CD14-positive monocyte (primary cell): ENCODE measurements at places on chromosomes 3 and 15.
A peak's percentile ranks its signal among the peaks of the same experiment; 100 is the strongest.

- DNase-seq: no peak
These were observed 189.0 kb upstream of the MCTP2 start for GRCh38 chr15:94042180-94042928.

GRCh38 chr15:39987821-39988220 lies 51.2 kb downstream of the SRP14 start:
- no peak for DNase-seq

DNA sequence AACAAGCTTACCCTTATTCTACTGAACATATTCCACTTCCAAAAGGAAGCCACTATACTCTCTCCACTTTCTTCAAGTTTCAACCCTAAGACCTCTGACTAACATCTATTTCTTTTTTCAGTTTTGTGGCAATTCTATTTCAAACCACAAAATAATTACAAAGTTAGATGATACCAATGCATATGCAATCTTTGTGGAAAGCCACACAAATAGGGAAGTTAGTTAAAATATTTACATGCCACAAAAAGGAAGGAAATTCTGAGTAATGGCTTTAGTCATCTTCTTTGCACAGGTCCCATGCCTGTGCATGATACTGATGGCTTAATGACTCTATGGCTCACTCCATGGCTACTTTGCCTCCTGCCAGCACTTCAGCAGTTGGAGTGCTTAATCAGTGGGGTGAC lies 57.0 kb upstream of the MCTP2 start:
- DNase-seq: peak; percentile 91

DNA sequence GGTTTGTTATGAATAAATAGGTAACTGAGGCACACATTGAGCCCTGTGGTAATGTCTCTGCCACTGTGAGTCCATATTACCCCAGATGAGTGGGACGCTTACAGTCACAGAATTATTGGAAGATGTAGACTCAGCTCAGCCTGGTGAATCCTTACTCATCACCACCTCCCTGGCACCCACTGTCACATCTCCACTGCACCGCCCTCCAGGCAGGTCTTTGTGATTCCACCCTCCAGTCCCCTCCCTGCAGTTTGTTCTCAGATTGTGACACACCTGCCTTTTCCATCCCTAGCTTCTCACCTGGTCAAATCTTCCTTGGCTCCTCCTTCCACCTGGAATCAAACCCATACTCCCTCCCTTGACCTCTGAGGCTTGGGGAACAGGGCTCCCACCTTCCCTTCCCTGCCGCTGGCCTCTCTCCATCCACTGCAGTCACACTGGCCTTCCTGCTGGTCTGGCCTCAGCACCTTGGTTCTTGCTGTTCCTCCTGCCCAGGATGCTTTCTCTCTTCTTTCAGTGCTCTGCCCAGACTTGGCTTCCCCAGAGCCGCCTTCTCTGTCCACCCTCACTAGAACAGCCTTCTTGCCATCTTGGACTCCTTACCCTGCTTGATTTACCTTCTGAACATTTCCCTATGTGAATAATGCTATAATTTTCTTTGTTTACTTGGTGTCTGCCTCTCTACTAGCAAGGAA lies 9.4 kb downstream of the SLC6A20 start:
- no peak for DNase-seq

DNA sequence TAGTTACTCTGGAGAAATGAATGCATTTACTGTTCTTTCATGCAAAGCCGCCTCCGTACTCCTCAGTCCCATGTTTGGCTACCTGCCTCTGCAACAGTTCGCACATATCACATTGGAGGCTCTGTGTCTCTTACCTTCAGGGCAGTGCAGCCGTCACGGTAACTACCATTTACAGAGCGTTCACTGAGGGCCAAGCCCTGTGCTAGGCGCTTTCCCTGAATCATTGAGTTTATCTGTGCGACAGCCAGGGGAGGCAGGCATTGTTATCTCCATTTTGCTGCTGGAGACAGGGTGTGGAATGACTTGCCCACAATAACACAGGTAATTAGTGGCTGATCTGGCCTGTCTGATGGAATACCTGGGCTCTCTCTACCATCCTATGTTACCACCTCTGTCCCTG lies 115.0 kb downstream of the THSD4 start:
- no peak for DNase-seq

DNA sequence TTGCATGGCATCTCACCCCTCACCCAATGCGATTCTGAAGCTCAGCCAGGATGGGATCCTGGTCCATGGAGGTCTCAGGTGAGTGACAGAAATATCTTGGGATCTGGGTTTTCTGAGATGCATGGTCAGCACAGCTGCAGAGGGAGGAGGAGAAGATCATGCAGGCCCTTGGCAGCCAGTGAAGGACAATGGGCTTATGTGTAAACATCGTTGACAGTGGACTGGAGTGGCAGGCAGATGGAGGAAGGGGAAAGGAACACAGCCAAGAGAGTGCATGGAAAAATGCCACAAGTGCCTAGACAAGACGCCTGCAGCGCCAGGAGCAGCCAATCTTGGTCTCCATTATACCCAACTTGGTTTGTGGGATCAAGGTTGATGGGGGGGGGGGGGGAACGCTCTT lies 347.9 kb downstream of the MCTP2 start:
- no peak for DNase-seq

DNA sequence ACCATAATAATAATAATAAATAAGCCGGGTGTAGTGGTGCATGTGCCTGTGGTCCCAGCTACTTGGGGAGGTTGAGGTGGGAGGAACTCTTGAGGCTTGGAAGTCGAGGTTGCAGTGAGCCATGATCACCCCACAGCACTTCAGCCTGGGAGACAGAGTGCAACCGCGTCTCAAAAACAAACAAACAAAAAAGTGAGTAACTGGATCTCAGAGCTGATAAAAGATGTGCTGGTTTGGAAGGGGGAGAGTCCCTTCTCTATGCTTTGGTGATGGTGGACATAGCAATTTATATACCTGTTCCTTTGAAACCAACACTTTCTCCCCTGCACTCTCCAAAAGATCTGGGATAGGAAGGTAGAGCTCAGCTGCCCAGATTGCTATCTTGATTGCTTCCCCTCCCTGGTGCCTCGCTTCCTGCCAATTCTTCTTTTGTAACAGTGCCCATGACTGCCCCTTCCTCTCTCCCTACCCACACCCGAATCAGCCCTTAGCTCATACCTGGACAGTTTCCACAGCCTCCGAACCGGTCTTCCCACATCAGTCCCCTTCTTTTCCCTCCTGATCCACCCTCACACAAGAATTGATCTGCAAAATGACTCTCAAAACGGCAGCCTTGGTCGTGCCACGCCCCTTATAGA lies 55.1 kb upstream of the UBE2E1 start:
- peak; percentile 40 for DNase-seq

- no peak for DNase-seq
These were observed 620.5 kb upstream of the TBL1XR1 start for GRCh38 chr3:177817751-177818150.

DNA sequence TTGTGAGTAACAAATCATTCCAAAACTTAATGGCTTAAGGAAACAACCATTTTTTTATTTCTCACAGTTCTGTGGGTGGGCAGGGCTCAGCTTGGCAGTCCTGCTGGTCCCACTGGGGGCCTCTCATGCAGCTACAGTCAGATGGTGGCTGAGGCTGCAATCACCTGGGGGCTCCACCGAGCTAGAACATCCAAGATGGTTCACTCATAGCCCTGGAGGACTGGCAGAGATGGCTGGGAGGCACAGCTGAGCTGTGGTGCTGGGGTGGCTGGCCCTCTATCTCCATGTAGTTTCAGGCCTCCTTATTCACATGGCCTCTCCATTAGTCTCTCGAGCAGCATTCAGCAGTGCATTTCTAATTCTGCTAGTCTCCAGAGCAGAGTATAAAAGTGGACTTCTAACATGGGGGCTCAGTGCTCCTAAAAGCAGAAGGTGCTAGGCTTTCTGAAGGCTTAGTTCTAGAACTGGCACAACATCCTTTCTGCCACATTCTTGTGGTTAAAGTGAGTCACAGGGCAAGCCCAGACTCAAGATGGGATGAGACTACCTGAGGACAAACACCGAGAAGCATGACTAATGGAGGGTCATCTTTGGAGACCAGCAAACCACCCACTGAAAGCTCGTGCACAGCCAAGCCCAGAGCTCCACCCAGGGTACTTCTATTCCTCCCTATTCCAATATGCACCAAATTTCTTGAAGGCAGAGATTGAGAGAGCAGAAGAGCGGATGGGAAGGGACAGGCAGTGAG lies 6.3 kb downstream of the CAV3 start:
- no peak for DNase-seq

- DNase-seq: no peak
These were observed 66.5 kb downstream of the NME9 start for GRCh38 chr3:138263104-138263503.

DNA sequence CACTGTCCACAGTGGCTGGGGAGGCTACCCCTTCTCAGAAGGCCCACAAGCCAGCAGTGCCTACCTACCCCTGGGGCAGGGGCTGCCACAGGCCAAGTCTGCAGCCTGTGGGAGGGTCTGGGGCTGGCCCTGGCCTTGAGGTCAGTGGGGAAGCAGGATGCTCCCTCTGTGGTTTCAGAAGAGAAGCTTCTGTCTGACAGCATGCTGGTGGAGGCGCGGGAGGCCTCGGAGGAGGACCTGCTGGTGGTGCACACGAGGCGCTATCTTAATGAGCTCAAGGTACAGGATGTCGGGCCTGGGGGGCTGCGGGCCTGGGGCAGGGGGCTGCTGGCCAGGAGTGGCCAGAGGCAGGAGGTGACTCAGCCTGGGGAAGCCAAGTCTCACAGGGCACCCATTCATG lies 3.2 kb downstream of the HDAC11 start:
- DNase-seq: no peak

DNA sequence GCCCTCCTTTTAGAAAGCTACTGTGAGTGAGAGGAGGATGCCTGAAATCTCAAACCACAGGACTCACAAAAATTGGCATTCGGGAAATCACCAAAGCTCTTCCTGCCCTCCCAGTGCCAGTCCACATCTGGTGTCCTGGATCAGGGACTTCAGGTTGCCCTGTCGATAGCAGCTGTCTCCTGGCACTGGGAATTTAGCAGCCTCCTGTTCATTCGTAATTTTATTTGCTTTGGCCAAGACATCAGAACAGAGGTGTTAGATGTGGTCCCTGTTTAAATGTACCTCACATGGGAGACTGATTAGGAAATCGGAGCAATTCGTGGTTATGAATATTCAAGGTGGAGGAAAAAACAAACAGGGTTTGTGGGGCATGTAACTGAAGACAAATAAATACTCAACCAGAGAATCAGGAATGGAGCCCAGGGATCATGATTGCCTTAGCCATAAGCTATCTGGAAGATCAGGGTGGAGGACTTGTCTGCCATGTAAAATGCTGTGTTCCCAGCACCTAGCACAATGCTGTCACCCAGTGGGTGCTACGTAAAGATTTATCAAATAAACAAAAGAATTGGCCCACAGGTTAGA lies 265.2 kb upstream of the PROK2 start:
- DNase-seq: no peak

- DNase-seq: no peak
These were observed 18.7 kb upstream of the FOXP1 start for GRCh38 chr3:71602256-71602655.

- peak; percentile 85 for DNase-seq
These were observed 792 bp downstream of the GABPB1 start for GRCh38 chr15:50353975-50354837.

- DNase-seq: no peak
These were observed 470.3 kb downstream of the CNTN4 start for GRCh38 chr3:2568929-2569328.

- DNase-seq: peak; percentile 94
These were observed 326.8 kb downstream of the TUSC7 start for GRCh38 chr3:117036259-117036799.

DNA sequence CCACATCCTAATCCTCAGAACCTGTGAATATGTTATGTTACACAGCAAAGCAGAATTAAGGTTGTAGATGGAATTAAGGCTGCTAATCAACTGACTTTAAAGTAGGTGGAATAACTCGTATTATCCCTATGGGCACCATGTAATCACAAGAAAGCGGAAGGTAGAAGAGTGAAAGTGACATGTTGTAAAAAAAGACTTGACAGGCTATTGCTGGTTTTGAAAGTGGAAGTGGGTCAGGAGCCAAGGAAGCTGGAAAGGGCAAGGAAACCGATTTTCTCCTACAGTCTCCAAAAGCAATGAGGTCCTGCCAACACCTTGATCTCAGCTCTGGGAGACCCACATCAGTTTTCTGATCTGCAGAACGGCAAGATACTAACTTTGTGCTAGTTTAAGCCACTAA lies 6.6 kb downstream of the TP63 start:
- DNase-seq: no peak

DNA sequence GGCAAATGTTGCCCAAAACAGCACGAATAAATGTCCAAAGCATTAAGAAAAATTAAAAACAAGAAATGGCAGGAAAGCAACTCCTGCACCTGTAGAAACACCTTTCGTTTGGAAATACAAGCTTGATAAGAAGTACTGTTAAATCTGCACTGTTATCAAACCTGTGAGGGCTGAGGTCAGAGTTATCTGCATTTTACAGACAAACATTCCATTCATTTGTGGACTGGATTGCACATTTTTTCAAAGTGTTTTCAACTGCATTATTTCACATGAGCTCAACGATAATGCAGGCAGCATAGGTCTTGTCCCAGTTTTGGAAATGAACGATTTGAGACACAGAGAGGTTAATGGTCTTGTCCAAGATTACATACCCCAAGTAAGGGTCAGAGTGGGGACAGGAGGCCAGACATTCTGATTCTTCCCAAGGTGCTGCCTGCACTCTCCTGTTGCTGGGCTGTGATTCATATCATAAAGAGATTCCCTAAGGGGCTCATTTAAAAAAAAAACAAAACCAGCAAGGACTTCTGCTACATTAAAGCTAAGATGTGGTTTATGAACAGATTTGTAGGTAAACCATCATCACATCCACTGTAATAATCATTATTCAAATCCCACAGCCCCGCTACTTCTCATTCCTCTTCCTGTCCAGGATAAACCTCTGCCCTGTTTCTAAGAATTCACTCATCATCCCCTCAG lies 13.0 kb downstream of the GUCA1C start:
- DNase-seq: no peak

DNA sequence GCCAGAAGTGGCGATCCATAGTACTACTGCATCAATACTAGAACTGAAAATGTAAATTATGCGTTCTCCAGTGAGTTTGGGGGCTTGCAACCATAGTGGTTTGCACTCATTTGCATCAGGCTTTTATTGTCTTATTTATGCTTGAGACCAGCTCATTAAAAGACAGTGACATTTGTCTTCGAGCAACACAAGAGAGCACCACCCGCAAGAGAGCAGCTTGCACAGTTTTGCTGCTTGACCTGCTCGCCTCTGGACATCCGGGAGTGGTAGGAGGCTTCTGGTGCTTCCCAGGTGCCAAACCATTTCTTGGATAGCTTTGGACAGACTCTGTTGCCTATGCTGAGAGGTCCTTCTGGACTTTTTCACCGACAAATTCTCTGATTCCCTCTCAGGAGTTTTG lies 294.6 kb downstream of the MEX3B start:
- no peak for DNase-seq

GRCh38 chr15:56248311-56248992 lies 4.8 kb upstream of the RFX7 start:
- DNase-seq: no peak

DNA sequence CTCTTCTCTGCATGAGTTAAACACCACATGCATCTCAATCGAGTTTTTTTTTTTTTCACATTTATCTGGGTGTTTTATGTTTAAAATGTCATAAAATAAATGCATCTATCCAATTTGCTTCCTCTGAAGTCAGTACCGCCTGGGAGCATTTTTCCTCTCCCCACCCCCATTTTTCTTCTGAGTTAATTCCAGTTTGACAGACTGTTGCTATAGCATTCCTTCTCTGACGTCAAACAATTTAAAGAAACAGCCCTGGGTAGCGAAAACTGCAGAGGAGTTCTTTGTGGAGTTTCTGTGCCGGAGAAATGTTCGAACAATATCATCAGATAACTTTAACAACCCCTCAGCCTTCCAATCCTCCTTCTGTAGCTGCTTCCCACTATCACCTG lies 900 bp upstream of the GNB4 start:
- no peak for DNase-seq
